NCI-H1417 (cell line): ENCODE measurements at places on chromosomes 1 and 21.
A peak's percentile ranks its signal among the peaks of the same experiment; 100 is the strongest.

- DNase-seq, result no peak
Measured at GRCh38 chr1:208209286-208209685, 34.9 kb downstream of the PLXNA2 start.

- peak; percentile 56 for DNase-seq
Measured at GRCh38 chr1:205436776-205437410, 15.0 kb upstream of the LEMD1 start.

DNA sequence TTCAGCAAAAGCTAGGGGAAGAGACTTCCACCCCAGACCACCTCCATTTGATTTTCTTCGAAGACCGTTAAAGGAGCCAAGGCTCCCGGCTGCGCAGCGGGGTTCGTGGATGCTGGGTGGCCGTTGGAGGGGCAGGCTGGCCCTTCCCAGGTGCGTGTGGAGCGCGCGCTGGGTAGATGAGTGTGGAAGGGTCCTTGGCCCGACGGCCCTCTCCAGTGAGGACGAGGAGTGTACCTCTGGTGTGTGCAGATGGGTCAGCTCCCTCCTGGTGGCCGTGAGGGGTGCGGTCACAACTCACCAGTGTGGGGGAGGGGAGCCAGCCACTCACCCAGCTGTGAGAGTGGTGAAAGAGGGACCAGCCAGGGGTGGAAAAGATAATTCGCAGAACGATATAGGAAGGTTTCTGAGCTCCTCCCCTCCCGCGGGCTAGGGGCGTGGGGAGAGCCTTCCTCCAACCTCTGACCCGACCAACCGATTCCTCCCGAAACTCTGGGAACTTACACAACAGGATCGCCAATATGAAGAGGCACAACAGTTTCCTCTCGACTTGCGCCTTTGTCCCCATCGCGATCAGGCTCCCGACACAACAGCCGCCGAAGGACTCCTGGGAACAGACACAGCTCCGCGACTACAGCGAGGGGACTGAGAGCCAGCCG is at the start of gene F11R:
F11R (minus strand) TSS at position 644 of the 656 bp plus-strand sequence; CDS start at position 565, 79 bp downstream.
- DNase-seq, result peak; percentile 91

GRCh38 chr1:203136409-203137042 is 9.0 kb downstream of the ADORA1 start:
- no peak for DNase-seq

DNA sequence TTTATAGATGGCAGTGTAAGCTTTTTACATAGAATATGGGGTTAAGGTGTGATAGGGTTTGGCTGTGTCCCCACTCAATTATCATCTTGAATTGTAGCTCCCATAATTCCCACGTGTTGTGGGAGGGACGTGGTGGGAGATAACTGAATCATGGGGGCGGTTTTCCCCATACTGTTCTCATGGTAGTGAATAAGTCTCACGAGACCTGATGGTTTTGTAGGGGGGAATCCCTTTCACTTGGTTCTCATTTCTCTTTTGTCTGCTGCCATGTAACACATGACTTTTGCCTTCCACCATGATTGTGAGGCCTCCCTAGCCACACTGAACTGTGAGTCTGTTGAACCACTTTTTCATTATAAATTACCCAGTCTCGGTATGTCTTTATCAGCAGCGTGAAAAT is 290.3 kb upstream of the B3GALT2 start:
- no peak for DNase-seq

GRCh38 chr1:48869116-48869893 is 92.6 kb upstream of the BEND5 start:
- no peak for DNase-seq

- DNase-seq, result no peak
Measured at GRCh38 chr1:198563583-198563982, 23.1 kb upstream of the ATP6V1G3 start.

DNA sequence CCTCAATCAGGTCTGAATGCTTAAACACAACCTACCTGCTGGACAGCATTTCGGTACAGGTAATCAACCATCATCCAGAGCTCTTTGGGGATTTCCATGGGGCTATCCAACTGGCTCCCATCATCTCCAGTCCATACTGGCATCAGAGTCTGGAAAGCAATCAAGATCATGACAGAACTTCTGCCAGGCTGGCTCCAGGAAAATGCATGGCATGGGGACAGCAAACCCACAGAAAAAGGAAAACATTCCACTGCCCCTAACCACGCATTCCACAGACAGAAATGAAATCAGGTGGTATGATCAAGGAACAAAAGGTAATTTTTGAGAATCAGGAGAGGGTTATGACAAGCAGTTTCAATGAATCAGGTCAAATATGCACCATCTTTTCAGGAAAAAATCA is 9.1 kb upstream of the MTF1 start:
- DNase-seq, result no peak

GRCh38 chr21:46414965-46415275 is 43.8 kb upstream of the DIP2A start:
- no peak for DNase-seq

DNA sequence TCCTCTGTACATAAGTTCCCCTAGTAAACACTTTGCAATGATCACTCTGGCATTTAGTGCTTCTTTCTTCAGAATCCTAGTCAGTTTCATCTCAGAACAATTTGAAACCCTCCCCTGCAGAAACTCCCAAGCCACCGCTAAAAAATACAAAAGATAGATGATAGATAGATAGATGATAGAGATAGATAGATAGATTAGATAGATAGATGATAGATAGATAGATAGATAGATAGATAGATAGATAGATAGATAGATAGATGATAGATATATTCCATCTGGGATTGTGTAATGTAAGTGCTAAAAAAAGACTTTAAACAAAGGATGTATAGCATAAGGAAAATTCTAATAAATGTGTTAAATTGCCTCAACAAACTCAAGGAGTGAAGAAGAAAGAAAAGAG is 212.6 kb upstream of the POGK start:
- no peak for DNase-seq

DNA sequence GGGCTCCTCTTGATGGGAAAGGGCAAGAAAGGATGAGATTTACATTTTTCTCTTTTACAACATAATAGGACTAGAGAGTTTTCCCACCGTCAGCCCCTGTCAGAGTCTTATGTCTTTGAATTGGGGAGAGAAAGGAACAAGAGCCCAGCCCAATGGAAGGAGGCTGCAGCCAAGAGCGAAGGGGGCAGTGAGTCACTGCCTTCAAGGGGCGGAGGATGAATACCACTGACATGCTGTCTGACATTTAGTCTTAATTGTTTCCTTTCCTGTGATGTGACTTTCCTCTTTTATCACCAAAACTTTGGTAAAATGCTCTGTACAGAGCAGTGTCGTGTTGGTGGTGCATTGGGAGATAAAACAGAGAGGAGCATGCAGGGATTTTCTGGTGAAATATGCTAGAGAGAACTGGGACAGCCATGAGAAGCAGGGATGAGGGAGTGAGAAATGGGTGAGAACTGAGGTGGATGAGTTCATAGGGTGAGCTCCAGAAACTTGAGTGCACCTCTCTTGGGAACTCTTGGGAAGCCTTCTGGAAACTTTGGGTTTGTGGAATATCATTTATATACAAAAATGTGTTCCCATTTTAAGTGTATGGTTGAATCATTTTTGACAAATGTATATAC is 179.9 kb upstream of the FGGY start:
- DNase-seq, result no peak

- DNase-seq, result no peak
Measured at GRCh38 chr21:22231013-22231412, 1232.8 kb downstream of the NCAM2 start.
